ENCODE measurements at places on chromosomes 4 and X.

- ATAC-seq: no peak
These were observed 107.9 kb downstream of the PSAPL1 start for GRCh38 chr4:7326693-7327340.

GRCh38 chr4:177339477-177340374 lies 30.1 kb downstream of the NEIL3 start:
- peak; percentile 92 for ATAC-seq

- ATAC-seq: no peak
These were observed 2.1 kb downstream of the ABHD18 start for GRCh38 chr4:127967141-127967775.

GRCh38 chr4:120826853-120827252 lies 95.7 kb downstream of the PRDM5 start:
- ATAC-seq: no peak

- ATAC-seq: peak; percentile 72
These were observed 86.7 kb upstream of the MAGEA4 start for GRCh38 chrX:151825925-151826485.

GRCh38 chrX:133676344-133677122 lies 261.2 kb upstream of the GPC4 start:
- no peak for ATAC-seq

DNA sequence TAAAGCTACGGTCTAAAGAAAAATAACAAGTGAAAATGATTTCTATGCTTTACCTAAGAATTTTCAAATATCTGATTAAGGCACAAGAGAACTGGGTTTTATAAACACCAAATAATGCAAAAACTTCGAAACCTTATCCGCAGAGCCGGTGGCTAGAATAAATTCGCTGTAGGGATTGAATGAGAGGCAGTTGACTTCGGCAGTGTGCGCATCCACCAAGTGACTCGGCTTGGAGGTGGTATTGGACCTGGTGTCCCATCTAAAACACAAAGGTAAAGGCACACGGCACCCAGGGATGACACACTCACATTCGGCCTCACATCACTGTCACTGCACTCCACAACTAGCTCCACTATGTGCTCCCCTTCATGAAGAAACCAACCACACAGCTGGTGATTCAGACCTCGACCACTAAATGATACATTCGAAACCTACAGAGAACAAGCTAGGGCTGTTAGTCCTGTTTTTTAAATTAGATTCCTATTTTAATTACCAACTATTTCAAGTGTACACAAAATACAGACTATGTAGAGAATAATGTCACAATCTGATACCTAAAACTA lies 17.5 kb downstream of the RBBP7 start:
- no peak for ATAC-seq

DNA sequence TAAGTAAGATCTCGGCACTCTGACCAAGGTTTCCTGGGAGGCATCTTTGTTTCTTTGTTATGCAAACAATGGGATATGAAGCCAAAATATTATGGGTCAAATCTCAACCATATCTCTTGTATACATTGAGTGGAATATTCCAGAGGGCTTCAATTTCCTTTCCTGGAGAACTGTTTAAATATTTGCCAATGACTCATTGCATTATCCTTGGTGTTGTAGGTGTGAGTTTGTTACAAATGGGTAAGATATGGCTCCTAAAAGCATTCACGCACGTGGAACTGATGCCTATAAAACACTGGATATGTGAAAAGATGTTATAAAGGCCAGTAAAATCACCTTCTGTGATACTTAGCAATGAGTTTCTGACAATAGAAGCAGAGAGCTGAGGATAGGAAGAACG lies 150.5 kb upstream of the WDR1 start:
- ATAC-seq: no peak

DNA sequence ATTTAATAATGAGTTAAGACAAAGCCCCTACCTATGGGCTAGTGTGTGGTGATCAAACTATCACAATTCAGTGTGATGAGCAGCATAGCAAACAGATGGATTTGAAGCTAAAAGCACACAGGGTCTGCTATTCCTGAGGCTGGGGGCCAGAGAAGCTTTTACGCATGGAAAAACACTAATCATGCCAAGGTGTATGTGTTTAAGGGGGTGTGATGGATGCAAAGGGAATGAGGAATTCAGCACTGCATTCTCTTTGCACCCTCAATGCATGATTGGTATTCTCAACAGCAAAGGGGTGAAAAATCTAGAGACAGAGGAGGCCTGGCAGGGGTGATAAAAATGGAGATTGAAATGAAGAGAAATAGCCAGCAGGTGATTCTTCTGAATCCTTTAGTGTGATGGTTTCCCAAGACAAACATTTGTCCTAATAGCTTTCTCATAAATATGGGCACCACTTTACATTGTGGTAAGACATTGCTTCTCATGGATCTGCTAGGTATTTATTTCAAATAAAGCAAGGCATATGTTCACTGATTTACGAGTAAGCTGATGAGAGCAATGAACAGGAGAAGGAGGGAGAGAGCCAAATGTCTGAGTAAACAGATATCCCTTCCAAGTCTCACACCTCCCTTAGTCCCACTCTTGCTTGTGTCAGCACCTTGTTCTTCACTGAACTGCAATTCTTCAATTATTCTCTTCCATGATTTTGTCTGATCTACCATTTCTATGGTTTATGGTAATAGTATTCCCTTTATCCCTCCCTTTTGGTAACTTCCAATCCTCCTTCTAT lies 15.7 kb downstream of the C1QTNF7 start:
- no peak for ATAC-seq

DNA sequence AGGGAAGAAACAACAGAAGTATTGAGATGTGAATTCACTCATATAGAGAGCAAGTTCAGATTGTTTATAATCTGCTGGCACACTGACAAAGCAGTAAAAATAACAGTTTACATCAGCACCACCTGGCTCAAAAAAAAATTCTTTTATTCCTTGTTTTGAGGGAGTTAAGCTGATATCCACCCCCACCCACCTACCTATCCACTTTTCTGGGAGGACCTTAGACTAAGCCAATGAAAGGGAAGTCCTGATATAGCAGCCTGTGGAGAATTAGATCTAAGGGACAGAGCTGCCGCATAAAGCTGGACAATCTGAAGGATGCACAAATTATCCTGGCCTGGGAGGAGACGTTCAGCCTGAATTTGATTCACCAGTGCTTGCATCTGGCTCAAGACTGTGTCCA lies 264.5 kb downstream of the RCHY1 start:
- ATAC-seq: no peak

DNA sequence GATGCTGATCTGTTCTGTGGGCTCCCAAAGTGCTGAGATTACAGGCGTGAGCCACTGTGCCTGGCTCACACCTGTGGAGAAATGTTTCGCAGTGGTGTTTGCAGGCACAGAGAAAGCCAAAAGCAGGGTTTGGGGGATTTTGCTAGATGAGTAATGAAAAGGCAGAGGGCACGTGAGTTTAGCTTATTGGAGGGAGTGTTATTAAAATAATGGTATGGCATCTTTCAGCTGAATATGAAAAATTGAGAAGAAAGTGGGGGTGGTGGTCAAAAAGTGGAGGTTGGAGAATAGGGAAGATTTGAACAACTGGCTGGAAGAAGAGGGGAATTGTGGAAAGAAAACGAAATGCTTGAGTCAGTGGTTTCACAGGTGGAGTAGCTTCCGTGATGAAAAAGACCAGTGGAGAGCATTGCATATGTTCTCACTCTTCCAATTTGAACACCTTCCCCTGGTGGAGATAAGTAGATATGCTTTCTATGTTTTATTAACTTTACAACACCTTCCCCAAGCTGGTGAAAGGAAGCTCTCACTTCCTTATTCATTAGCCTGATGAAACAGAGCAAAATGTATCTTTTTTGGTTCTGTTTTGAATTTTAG lies 1.1 kb upstream of the CHST7 start:
- ATAC-seq: no peak

DNA sequence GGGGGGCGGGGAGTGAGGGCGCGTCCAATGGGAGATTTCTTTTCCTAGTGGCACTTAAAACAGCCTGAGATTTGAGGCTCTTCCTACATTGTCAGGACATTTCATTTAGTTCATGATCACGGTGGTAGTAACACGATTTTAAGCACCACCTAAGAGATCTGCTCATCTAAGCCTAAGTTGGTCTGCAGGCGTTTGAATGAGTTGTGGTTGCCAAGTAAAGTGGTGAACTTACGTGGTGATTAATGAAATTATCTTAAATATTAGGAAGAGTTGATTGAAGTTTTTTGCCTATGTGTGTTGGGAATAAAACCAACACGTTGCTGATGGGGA lies 1.1 kb downstream of the HTT start:
- no peak for ATAC-seq

DNA sequence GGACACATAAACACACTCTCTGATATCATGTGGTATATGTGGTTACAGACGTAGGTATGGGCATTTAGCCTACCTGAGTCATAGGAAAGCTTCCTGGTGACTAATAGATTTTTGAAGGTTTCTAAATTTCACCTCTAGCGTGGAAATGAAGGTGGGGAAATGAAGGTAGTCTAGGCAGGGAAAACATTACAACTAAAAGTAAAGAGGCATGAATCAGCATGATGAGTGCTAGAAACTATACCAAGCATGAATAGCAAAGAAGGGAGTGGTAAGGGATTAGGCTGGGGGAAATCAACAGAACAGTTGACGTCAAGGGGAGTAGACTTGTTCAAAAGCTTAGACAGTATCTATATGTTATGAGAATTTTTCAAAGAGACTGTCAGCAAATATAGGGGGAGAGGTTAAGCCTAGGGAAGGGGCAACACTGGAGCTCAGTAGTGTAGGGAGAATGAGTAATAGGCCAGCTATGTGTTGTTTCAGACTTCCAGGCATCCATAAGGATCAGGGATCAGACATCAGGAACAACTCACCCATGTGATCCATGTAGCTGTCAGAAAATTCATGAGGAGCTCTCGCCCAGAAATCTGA lies 279.3 kb upstream of the DIPK2B start:
- ATAC-seq: peak; percentile 85

DNA sequence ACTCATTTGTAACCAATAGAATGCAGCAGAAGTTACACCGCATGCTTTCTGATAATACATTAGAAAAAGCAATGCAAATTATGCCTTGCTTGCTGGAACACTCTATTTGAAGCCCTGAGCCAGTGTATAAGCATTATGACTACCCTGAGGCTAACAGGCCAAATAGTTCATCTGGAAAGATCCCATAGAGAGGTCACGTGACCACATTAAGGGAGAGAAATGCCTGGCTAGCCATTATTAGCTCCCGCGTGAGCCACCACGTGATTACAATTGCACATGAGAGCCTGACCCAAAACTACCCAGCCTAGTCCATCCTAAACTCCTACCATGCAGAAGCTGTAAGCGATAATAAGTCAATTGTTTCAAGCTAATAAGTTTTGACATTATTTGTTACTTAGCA lies 472.9 kb upstream of the GALNTL6 start:
- ATAC-seq: no peak

DNA sequence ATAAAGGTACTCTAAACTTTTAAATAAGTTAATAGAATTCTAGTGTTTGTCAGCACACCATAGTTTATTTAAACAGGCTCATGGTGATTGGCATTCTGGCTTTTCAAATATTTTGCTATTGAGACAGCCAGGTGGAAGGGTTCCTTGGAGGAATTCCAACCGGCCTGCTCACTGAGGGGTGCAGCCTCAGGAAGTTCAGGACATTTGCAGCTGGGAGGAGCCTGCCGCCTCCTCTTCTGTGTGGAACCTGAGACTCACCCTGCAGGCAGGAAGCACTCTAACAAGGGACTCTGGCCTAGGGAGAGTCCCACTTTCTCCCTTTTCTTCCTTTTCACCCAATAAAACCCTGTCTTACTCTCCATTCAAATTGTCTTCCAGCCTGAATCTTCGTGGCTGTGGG lies 1328.0 kb downstream of the FSTL5 start:
- no peak for ATAC-seq

DNA sequence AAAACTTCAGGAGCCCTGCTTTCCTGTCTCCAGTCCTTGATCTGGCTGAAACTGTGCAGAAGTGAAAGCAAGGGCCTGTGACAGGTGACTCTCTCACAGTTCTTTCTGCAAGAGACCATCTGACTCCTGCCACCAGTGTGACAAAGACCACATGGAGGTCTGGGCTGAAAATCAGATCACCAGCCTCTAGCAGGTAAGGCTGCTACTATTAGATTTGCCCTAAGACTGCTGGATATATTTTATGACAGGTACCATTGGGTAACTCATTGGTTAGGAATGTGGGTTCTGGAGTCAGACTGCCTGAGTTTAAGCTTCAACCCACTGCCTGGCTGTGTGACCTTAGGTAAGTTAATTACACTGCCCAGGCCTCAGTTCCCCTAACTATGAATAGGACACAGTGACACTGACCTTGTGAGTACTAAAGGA lies 163.3 kb upstream of the SLC7A11 start:
- ATAC-seq: peak; percentile 41

DNA sequence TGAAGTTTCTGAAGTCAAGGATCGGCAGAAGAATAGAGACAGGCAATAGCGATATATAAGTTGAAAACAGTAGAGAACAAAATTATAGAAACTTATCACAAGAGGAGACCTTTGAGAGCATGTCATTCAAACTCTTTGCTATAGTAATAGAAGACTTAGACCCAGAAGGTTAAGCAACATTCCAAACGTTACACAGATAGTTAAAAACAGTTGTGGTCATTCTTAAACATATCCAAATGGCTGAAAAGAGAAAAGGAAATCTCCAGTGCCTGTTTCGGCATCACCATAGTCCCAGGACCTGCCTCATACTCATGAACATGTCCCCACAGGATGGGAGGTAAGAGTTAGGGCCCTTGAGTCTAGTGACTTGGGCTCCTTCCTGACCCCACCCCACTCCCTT lies 258.1 kb upstream of the NOCT start:
- ATAC-seq: no peak

DNA sequence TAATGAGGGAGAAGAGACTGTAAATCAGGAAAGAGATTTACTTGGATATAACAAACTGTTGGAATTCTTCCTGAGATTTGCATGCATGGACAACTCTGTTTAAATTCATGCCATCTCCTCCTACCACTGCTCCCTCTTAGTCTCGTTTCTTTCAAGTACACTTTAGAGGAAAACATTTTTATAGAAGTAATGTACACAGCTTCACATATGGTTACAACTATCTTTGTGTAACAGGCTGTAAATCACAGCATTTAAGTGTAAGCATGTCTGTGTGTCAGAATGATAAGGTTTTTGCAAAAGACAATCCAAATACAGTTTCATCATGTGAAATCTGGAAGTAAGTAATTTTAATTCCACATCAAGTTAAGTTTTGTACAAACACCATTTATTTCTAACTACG lies 21.5 kb upstream of the ENPEP start:
- ATAC-seq: no peak

- no peak for ATAC-seq
These were observed 30.3 kb downstream of the SH3KBP1 start for GRCh38 chrX:19857131-19857530.
